ENCODE measurements at places on chromosomes 7 and 10.

GRCh38 chr7:130379019-130379418 lies 1.3 kb upstream of the CPA1 start:
- no peak for DNase-seq

DNA sequence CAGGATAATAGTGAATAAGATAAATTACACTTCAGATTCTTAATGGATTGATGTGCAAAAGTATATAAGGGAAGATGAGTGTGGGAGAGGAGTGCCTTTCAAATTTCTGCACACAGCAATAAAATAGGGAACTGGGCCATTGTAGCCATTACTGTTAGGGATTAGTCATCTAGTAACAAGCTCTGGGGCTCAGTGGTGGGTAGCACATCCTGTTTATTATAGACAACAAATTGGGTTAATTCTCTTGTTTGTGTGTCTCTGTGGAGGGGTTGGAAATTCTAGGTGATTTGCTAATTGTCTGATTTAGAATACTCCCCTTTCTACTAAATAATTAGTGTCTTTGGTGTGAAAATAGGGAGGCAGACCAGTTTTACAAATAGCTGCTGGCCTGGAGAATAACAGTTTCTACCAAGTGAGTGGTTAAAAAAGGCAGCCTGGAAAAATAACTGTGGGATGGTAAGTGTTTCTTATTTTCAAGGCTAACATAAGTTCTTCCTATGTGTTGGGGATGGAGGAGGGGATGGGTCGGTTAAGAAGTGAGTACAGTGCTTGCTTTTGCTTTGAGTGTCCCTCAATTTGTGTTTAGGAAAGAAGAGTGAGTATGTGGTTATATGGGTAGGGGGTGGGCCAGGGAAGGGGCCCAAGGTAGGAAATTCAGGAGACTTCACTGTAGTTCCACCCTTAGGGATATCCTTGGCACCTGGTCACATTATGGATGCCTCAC lies 43.3 kb upstream of the TMEM248 start:
- no peak for DNase-seq

GRCh38 chr10:90213346-90213745 lies 512.0 kb downstream of the KIF20B start:
- DNase-seq, result no peak

GRCh38 chr7:100568176-100568895 lies 5.4 kb downstream of the SAP25 start:
- no peak for DNase-seq

- DNase-seq, result no peak
Measured at GRCh38 chr10:31186225-31187000, 132.6 kb upstream of the ZEB1 start.

GRCh38 chr10:44316187-44316921 lies 68.5 kb downstream of the CXCL12 start:
- no peak for DNase-seq

- no peak for DNase-seq
Measured at GRCh38 chr10:105509517-105509916, 868.4 kb downstream of the SORCS3 start.

GRCh38 chr7:65731129-65731528 lies 141.7 kb upstream of the VKORC1L1 start:
- no peak for DNase-seq

GRCh38 chr7:90488220-90488619 lies 18.8 kb downstream of the PTTG1IP2 start:
- DNase-seq, result no peak

GRCh38 chr7:124124201-124124600 lies 91.3 kb upstream of the TMEM229A start:
- no peak for DNase-seq

DNA sequence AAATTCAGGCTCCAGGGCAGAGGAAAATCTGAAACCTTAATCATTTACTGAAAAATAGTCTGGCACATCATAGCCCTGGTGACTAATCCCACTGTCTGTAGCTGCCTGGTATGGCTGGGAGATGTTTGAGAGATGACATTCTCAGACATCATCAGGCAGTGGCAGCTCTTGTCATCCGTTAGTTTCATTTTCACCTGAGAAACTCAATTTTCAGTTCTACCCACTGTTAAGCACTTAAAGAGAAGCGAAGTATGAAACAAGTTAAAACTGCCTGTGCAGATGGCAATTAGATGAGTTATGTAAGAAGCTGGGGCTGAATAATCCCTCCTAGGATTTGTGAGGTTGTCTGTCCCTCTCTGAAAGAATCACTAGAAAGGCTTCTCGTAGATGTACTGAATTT lies 150.2 kb downstream of the NSUN6 start:
- DNase-seq, result no peak

- DNase-seq, result no peak
Measured at GRCh38 chr7:84202855-84203254, 8.3 kb upstream of the SEMA3A start.

GRCh38 chr7:16743236-16743635 lies 10.3 kb upstream of the TSPAN13 start:
- no peak for DNase-seq

DNA sequence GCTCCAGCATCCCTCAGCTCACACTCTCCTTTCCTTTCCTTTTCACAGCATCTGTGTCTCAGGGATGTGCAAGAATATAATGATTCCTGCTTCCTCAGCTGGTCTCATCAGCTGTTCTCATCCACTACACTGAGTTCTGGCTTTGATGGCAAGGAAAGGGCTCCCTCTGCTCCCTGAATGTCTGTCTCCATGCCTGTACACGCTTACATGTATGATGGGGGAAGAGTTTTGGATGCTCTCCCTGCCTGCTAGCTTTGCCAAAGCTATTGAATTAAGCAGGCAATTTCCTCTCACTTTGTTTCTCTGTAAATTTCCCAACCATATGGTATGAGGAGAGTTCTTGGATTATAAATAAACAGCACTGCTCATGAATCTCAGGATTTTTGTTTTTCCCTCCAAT lies 254.5 kb downstream of the SORCS3 start:
- DNase-seq, result no peak

DNA sequence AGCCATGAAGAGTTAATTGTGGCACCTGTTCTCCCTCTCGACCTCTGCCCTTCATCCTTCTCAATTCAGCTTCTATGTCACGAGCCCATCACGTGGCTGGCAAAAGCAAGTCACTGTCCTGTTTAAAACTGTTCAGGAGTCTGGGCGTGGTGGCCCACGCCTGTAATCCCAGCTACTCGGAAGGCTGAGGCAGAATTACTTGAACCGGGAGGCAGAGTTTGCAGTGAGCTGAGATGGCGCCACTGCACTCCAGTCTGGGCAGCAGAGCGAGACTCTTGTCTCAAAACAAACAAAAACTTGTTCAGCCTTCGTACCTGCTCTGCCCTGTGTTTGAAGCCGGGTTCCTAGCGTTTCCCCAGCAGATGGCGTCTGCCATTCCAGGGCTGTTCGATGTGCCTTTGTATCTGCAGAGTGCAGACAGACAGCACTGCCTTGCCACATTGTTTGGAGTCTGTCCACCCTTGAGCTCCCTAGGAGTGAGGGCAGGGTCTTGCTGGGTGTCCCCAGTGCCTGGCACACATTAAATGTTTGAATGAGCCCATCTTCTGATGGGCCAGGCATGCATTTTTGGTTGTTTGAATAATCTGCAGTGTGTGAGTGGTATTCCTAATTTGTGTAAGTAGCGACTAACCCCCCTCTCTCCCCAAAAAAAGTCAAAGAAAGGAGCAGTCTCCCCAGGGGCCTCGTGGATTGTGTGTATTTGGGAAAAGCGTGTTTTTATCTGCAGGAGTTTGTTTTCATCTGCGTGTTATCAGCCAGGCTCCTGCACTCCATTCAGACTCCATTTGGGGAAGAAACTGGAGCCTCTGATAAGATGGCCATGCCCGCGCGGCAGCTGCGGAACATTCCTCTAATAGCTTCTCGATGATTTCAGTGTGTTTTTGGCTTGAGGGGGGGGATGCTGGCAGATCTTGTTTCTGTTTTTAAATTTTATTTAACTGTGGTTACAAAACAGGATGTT lies 61.2 kb downstream of the DNAJB6 start:
- DNase-seq, result no peak

GRCh38 chr10:49762566-49762877 lies 399 bp upstream of the OGDHL start:
- no peak for DNase-seq

- no peak for DNase-seq
Measured at GRCh38 chr7:18624459-18624858, 128.9 kb downstream of the HDAC9 start.

DNA sequence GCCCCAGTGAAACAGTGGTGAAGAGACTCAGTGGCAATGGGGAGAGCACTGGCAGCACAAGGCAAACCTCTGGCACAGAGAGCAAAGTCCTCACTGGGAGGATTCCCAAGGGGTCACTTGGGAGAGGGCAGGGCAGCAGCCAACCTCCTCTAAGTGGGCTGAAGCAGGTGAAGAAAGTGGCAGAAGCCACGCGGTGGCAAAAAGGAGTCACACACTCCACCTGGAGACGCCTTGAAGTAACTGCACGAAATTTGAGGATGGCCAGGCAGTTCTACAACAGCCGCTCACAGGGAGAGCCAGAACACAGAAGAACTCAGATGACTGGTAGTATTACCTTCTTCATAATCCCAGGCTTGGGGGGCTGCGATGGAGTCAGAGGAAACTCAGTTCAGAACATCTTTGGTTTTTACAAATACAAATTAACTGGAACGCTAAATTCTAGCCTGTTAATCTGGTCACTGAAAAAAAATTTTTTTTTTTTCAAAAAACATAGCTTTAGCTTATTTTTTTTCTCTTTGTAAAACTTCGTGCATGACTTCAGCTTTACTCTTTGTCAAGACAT lies 574 bp upstream of the IL6 start:
- DNase-seq, result no peak

- no peak for DNase-seq
Measured at GRCh38 chr10:109591601-109592000, 331.7 kb downstream of the XPNPEP1 start.

DNA sequence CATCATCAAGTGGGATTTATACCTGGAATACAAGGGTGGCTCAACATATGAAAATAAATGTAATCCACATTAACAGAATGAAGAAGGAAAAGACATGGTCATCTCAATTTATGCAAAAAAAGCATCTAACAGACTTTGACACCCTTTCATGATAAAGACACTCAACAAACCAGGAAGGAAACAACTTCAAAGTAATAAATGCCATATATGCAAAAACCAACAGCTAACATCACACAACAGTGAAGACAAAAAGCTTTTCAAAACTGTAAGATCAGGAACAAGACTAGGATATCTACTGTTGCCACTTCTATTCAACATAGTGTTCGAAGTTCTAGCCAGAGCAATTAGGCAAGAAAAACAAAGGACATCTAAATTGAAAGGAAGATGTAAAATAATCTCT lies 22.9 kb downstream of the TNPO3 start:
- DNase-seq, result no peak

DNA sequence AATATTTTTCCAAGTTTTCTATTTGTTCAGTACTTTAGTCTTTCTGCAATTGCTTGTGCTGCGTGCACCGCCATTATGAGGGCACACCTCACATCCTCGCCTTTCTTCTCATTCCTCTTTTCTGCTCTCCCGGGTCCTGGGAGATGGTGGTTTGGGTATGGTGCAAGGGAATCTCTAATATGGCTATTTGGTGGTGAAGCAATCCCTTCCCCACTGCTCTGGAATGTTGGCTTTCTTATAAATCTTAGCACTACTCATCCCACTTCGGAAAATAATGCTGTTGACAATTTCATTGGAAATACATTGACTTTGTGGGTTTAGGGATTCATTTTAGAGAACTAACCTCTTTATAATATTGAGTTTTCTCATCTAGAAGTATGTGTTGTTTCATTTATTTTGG lies 1.9 kb upstream of the GCK start:
- DNase-seq, result no peak

GRCh38 chr7:108735814-108736213 lies 166.1 kb downstream of the DNAJB9 start:
- no peak for DNase-seq

DNA sequence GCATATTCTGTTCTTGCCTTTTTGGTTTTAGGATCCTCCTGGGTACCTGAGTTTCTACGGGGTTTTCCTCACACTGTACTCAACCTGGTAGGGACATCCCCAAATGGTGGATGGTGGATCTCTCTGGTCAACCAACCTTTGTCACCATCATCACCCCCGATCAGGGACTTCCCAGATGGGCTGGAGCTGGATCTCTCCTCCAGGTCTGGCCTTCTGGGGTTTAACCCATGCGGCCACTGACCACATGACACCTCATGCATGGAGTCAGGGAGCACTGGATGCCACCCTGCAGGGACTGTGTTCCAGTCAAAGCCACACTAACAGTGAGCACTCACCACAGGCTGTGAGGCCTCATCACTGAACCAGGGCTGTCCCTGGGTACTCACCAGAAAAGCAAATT lies 80.0 kb downstream of the CELF2 start:
- DNase-seq, result no peak

- DNase-seq, result no peak
Measured at GRCh38 chr7:69811476-69812308, 213.4 kb downstream of the AUTS2 start.

DNA sequence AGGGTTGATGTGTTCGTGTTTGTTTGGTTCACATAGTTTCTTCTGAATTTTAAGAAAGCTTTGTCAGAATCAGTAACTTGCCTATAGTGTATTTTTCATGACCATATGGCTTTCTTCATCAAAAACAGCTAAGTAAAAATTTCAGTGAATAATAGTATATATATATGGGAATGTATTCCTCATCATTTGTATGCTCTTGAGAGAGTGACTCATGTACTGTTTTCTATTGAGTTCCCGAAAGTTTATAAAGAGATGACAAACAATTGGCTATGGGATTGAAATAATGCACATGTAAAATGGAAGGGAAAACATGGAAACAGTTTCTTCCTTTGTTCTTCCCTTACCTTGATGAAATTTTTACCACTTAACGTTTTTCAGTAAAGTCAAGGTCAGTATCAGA lies 56.4 kb downstream of the KAT6B start:
- DNase-seq, result no peak

DNA sequence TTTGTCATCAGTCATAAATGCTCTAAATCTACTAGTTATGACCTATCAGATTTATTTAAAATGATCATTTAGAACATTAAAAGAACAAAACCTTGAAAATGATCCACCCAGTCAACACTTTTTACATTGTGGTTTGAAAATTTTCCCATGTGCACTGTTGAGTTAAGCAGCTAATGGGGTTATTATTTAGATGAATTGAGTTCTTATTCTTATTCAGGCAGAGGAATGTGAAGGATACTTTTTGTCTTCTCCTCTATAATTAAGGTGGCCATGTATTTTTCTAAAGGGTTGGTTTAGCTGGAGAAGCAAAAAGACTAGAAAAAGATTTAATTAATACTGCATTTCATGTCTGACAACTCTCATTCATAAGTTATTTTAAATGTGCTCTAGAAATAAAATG lies 74.9 kb upstream of the FEZF1 start:
- no peak for DNase-seq

- no peak for DNase-seq
Measured at GRCh38 chr10:26310361-26310760, 93.8 kb downstream of the GAD2 start.
